ENCODE measurements at places on chromosomes 4 and X. TPM values are rescaled to one million over a fixed set of nuclear protein-coding genes. Genes with fewer than 3 reads are reported as not detected.

- peaks cover 13% of the 10 kb centered on the region for H3K4me1 ChIP-seq
- H3K27ac ChIP-seq: no peak overlapping the region
- DNase-seq: no peak
- H3K27me3 ChIP-seq: no peaks in the 10 kb centered on the region
- no peak overlapping the region for H3K4me3 ChIP-seq
These were observed 3.5 kb upstream of the MXD4 start for GRCh38 chr4:2265113-2266110.

DNA sequence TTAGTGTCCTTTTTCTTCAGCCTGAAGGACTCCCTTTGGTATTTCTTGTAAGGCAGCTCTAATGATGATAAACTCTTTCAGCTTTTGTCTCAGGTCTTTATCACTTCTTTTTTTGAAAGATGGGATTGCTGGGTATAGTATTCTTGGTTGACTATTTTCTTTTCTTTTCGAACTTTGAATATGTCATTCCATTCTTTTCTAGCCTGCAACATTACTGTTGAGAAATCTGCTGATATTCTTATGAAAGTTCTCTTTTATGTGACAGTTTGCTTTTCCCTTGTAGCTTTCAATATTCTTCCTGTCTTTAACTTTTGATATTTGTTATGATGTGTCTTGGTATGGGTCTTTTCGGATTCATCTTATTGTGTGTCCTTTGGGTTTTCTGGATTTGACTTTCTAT, 107.6 kb upstream of the SRD5A3 start:
- no peaks in the 10 kb centered on the region for H3K4me1 ChIP-seq
- no peak overlapping the region for H3K27ac ChIP-seq
- no peak overlapping the region for H3K4me3 ChIP-seq
- DNase-seq: no peak
- H3K27me3 ChIP-seq: no peaks in the 10 kb centered on the region
- no peaks in the 10 kb centered on the region for H3K36me3 ChIP-seq

DNA sequence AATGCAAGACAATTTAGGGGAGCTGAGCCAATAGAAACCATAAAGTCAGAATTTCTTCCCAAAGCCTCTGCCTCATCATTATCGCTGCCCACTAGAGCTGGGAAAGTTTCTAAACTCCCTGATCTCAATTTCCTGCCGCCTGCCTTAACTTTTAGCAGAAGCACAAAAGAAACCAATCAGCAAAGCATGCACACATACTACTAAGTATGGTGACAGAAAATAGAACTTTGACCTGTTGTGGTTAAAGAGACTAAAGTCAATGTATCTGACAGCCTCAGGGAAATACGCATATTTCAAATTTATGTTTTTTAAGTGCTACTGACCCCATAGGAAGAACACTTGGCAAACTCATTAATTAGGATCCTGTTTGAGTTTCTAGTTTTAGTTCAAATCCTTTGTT, 10.1 kb downstream of the STK26 start:
- no peaks in the 10 kb centered on the region for H3K36me3 ChIP-seq
- H3K27me3 ChIP-seq: no peaks in the 10 kb centered on the region
- no peak for DNase-seq
- peaks cover 19% of the 10 kb centered on the region for H3K4me1 ChIP-seq

DNA sequence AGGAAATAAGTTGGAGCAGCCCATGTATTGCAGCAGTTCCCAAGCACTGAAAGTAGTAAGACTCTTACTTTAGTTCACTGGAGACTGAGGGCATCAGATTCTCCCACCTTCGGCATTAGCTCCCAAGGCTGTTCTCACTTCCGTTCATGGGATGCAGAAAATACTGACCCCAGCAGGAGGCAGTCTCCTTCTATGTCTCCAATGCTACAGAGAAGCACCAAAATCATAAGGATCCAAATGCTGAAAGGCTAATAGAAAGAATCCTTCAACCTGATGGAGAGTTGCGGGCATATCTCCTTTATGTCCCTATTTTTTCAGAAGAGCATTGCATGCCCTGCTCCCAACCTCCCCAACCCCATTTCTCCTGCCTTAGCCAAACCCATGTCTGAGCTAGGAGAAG, 32.4 kb downstream of the ADH7 start:
- no peaks in the 10 kb centered on the region for H3K27me3 ChIP-seq
- no peaks in the 10 kb centered on the region for H3K36me3 ChIP-seq
- no peak for DNase-seq
- H3K4me3 ChIP-seq: no peak overlapping the region

The F8A1 gene
- polyA plus RNA-seq: 21.3 TPM
